ENCODE measurements at places on chromosomes 5 and 9.

DNA sequence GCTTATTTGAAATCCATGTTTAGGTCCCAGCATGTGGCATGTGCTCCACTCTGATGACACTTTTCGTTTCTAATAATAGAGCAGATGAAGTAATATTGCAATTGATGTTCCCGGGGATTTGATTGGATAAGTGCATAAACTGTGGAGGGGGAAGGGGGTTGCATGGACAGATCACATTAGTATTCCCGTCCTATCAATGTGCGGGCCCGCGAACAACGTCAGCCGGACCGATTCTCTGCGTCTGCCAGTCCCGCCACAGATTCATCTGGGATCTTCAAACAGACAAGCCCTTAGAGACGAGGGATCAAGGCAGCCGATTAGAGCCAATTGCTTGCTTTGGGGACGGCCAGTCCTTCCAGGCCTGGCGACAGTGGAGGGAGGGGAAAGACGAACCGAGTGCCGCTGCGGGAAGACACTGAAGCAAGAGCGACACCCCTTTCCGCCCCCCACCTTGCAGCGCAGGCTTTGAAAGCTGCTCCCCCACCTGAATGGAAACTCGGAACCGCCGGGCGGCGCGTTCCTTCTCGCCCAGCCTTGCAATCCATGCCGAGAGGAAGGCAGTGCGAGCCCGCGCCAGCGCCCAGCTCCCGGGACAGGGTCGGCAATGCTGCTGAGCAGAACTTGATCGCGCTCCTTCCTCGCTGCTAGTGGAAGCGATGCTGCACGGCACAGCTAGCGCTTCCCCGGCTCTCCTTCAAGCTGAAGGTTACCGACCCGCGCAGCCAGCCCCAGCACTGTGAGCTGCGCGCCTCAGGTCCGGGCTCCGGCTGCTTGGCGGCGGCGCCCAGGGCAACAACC is at the start of gene RGS7BP:
Gene RGS7BP (plus strand): TSS at position 247 of the 798 bp plus-strand sequence. CDS start 610 bp downstream, outside the sequence.
- DNase-seq = no peak

DNA sequence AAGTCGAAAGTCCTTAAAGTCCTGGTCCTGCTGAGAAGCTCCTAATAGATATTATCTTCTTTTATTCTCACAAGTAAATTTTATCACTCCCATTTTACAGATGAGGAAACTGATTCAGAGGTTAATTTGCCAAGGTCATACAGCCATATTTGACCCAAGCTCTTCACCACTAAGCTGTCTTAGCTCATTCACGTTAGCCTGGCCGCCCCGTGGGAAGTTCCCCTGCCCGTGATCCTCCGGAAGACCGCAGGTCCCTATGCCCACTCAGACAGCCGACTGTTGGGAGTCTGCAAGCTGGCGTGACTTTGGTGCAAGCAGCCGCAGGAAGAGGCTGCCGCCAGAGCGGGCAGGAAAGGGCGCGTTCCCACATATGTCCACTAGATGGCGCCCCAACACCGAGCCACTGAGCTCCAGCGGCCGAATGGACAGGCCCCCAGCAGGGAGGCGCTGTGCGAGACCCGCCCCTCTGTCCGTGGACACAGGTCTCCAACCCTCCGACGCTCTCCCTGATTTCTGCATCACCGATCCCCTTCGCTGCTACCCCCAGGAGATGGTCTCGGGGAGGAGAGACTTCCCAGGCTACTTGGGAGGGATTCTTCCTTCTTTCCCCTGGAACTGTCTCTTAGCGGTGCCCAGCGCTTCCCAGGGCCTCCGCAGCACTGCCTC is 10.0 kb upstream of the ARAP3 start:
- DNase-seq = peak; percentile 94

DNA sequence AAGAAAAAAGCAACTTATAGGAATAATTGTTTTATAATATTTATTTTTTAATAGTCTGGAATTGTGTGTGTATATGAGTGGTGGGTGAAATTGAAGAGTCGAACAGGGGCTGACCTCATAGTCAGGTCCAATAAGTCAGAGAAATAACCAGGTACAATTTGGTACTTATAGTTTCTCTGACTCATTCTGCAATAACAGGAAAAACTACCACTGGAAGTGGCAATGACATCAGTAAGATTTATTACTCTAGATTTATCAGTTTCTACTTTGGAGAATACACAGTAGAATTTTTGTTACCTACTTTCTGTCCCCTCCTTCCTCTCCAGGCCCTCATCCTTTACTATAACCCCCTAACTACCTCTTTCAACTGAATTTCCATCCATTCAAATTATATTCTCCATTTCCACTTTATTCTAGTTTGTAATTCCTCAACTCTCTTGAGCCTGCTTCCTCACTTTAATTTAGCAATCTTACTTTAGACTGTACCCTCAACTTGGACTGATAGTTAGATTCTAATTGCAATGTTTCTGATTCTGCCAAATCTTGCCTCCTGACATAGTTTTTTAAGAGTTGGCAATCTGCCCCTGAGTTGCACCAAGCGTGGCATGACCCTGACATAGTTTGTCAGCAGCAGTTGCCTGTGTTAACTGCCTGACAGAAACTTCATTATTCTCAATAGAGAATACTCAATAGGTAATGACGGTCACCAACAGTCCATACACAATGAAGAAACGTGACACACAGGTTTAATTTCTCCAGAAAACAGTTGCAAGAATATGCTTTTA is 475.3 kb upstream of the RIOK2 start:
- DNase-seq = no peak

GRCh38 chr5:178295589-178295988 is 63.0 kb upstream of the PHYKPL start:
- no peak for DNase-seq

DNA sequence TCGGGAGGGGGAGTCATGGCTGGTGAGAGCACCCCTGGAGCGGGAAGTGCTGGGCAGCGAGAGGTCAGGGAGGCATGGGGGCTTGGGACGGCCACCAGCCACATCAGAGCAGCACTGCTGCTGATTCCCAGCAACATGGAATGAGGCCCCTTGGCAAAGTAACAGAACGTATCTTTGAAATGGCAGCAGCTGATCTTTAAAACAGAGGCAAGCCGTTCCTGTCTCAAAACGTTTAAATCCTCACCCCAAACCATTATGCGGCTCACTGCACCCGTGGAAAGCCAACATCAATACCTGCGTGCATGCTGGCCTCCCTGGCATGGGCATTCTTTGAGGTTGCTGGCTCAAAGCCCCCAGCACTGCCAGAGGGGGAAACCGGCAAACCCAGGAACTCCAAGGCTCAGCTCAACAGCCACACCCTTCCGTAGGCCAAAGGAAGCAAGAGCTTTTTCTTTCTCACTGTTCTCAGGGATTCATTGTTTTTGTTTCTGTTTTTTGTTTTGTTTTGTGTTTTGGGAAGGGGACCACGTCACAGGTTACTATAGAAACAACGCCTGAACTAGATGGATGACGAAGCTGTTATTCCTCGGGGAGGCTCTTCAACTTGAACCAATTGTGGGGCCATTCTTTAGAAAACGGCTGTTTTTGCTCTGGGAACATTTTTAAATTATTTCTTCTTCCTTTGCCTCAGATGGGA is 28.1 kb upstream of the OBP2B start:
- peak; percentile 68 for DNase-seq

- peak; percentile 64 for DNase-seq
These were observed 171.3 kb downstream of the RGS3 start for GRCh38 chr9:113634596-113635515.

DNA sequence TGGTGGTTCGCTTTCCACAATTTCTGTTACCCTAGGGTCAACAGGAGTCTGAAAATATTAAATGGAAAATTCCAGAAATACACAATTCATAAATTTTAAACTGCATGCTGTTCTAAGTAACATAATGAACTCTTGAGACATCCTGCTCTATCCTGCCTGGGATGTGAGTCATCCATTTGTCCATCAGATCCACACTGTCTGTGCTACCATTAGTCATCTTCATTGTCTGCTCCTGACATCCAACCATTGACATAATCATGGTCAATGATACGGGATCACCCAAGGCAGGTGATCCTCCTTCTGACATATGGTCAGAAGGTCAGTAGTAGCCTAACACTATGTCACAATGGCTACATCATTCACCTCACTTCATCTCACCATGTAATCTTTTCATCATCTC is 276.7 kb upstream of the KIF2A start:
- DNase-seq = no peak

DNA sequence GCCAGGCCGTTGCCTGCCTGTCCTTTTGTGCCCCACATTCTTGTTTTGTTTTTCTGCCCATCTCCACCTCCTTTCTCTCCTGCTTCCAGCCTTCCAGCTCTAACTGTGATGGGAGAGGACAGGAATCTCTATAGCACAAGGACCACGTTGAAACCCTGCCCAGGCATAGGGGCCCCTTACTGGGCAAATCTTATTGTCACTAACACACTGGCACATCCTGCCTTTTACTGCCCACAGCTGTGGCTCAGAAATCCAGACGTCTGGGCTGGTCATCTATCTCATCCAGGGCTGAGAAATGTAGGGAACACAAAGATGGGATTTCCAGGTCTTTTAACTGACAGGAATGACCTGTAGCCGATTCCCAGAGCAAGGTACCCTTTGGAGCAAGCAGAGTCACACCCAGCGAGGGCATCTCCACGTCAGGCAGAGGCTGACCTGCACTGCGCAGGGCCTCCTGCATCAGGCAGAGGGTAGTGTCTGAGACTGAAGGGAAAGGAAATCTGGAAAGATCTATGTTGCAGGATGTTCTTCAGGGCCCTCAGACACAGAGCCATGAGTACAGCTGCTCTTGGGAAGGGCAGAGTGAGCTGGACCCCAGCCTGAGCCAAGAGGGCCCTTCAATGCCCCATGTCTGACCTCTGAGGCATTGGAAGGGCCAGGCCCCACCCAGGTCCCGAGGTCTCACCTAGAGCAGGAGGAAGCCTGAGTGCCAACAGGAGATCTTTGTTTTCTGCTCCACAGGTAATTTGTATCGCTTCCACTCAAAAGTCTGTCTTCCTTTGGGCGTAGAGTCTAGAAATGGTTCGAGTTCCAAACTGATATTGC is 278.8 kb downstream of the FSTL4 start:
- DNase-seq = no peak

- DNase-seq = no peak
These were observed 267.5 kb downstream of the NR3C1 start for GRCh38 chr5:143135832-143136551.

DNA sequence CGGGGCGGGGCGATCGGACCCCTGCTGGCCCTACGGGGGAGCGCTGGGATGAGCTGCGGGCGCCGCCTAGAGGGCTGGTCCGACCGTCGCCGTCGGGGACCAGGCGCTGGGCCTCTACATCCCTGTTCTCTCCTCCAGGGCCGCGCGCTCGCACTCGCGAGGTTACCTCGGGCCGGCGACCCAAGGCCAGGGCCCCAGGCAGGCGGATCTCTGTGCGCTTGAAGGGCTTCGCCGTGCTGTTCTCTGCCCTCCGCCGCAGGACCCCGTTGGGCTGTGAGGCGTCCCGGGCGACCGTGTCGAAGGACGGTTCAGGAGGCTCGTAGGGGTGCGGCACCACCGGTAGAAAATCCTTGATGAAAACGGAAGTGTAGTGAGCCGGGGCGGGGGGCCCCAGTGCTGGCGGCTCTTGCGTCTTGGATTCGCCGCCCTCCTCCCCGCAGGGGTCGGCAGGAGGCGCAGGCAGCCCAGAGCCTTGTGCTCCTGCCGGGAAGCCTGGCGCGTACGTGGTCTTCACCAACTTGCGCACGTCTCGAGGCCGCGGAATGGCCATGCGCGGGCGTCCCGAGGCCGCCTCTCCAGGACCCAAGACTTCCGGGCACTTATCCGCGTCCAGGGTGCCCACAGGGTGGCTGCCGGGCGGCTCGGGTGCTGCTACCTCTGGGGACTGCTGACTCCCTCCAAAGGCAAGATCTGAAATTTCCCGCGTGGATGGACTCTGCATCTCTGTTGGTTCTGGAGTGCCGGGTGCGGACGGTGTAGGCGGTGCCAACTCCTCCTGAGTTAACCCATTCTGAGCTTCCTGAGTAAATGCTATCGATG is 2.0 kb downstream of the PROB1 start:
- no peak for DNase-seq

GRCh38 chr5:2557435-2557834 is 194.0 kb downstream of the IRX2 start:
- peak; percentile 57 for DNase-seq

All from mesenteric fat pad (tissue), 1 donor.